ENCODE measurements at places on chromosomes 11 and 22.
A peak's percentile ranks its signal among the peaks of the same experiment; 100 is the strongest.

DNA sequence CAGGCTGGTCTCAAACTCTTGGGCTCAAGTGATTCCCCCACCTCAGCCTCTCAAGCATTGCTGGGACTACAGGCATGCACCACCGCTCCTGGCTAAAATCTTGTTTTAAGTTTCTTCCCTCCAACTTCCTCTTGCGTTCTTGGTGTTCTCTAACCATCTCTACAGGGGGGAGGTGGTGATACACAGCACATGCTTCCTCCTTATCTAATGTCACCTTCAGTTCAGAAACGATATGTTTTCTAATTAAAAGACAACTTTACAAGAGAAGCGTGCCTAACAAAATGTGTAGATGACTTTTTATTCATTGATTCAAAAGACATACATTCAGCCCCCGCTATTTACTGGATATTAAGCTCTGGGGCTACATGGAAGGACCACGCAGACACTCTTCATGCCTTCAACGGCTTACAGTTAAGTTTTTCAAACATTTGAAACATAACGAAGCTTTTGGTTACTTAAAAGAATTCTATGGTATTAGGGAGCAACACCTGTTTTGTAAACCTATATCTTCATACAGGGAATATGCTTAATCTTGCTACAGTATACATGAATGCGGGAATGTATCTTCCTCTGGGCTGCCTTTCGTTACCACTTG is 933 bp upstream of the DLAT start:
- DNase-seq, result no peak

- peak; percentile 79 for DNase-seq
These were observed 817.4 kb downstream of the OPCML start for GRCh38 chr11:132714859-132715440.

- no peak for DNase-seq
These were observed 50.7 kb downstream of the SYN3 start for GRCh38 chr22:33007485-33007884.

- no peak for DNase-seq
These were observed 4.4 kb upstream of the FAM181B start for GRCh38 chr11:82738091-82738490.

GRCh38 chr22:44448271-44448830 is 49.7 kb downstream of the RTL6 start:
- peak; percentile 92 for DNase-seq

DNA sequence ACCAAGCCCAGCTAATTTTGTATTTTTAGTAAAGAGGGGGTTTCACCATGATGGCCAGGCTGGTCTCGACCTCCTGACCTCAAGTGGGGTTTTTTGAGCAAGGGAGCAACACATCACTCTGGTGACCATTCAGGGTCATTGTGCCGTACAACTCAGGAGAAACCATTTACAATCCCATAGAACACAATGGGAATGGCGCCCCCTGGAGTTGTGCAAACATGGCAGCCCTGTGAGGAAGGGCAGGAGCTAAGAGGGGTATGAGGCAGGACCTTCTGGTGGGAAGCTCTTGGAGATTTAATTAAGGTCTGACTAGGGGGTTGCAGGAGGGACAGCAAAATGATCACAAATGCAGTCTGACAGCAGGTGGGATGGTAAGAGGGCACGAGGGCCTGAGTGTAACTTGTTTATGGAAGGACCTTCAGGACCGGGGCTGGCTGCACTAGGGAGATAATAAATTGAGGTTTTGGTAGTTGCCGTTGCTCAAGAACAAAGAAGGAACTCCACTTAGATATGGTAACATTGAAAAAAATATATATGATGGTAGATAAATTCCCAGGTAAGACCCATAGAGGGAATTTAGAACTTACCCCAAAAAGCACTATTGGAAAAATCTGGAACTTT is 9.1 kb upstream of the CSF2RB start:
- DNase-seq, result no peak

DNA sequence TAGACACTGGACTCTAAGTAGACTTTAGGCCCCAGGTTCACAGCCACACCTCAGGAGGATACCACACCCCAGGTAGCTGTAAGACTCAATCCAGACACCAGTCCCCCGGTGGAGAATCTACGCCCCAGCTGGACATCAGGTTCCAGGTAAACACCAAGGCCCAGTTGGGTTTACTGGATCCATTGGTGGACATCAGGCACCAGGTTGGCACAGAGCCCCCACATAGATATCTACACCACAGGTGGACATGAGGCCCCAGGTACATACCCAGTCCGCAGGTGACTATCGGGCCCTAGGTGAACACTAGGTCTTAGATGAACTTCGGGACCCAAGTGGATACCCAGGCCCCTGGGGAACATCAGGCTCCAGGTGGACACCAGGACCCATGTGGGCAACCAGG is 58.9 kb upstream of the SEPTIN5 start:
- no peak for DNase-seq

- peak; percentile 70 for DNase-seq
These were observed 19.7 kb upstream of the APOL3 start for GRCh38 chr22:36180038-36180880.

GRCh38 chr11:4466871-4467442 is 15.5 kb upstream of the OR52K1 start:
- no peak for DNase-seq

DNA sequence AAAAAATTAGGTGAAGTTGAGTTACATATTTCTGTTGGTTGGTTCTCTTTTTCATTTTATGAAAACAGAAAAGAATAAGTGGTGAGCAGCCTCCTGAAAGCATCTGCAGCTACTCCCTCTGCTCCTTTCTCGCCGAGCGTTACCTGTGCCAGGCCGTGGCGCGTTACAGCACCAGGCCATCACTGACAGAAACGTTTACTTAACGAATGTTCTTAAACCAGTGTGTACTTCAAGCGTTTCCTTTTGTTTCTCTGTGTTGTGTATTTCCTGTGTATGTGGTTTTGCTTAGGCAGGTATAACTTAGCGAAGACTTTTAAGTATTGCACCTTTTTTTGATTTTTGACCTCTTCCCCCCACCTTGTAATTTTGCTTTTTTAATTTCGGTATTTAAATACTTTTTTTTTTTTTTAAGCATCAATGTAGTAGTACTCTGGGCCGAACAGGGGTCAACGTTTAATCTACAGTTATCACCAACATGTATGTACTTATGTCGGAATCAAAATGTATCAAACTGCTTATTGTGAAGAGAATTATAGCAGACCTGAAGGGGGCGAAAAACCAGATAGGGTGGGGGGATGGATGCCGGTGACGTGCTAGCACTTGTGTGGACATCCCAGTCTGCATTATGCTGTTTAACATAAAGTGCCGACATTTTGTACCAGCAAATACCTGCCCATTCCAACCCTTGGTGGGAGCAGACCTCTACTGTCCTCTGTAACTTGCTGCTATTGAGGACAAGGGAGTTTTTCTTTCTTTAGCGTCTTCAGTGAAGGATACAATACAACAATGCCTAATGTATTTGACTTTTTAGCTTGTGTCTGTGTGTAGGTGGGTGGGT is 21.6 kb upstream of the ADSL start:
- no peak for DNase-seq

DNA sequence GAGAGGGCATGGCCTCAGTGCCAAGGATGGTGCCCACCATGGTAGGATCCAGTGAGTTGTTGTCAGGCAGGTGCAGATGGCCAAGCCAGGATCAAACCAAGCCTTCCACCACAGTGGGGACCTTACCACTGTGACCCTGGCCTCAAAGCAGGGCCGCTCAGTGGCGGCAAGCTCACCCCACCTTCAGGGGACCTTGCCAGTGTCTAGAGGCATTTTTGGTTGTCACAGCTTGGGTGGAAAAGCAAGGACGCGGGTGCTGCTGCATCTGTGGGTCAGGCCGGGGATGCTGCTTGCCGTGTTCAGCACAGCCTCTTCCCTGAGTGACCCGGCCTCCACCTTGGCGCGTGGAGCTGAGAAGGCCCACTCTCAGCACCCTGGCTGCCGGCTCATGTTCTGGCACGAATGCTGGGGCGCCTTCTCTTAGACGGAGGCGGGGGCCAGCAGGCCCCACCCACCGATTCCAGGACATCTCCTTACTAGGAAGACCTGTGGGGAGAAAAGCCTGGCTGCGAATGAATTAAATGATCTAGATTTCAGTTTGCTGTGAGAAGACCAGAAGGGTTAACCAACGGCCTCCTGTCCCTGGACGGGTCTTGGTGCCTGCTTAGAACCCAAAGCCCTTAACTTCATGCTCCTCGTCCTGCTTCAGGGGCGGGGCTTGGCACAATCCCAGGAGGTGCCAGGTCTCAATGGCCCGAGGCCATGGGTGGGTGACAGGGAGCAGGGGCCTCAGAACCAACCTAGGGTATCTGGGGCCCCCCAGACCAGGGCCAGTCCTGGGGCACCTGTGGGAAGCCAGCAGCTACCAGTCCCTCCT is 18.9 kb downstream of the TRMU start:
- DNase-seq, result no peak

GRCh38 chr11:94826415-94826814 is 58.3 kb downstream of the AMOTL1 start:
- DNase-seq, result no peak

DNA sequence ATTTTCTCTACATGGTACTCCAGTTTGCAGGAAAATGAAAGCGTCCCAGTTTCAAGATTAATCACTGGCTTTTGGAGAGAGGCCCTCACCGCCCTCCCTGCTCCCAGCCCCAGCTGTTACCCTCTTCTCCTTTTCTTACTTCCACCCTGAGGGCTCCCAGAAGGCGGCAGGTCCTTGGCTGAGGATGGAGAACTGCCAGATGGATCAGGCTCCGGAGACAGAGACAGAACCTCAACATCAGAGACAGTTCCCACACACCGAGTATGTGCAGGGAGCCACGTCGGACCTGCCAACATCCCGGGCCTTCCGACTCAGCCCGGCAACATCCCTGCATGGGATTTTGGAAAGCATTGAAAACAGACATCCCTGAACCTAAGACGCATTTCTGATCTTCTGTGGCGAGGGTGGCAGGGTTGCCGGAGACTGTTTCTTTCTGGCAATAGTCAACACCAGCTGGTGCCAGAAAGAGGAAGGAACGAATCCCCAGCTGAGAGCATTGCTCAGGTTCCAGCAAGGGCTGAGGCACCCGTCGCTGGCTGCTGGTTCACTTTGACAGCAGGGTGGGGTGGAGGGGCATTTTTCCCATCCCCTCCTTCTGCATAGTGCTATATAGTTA is 467.1 kb downstream of the MIAT start:
- DNase-seq, result no peak

DNA sequence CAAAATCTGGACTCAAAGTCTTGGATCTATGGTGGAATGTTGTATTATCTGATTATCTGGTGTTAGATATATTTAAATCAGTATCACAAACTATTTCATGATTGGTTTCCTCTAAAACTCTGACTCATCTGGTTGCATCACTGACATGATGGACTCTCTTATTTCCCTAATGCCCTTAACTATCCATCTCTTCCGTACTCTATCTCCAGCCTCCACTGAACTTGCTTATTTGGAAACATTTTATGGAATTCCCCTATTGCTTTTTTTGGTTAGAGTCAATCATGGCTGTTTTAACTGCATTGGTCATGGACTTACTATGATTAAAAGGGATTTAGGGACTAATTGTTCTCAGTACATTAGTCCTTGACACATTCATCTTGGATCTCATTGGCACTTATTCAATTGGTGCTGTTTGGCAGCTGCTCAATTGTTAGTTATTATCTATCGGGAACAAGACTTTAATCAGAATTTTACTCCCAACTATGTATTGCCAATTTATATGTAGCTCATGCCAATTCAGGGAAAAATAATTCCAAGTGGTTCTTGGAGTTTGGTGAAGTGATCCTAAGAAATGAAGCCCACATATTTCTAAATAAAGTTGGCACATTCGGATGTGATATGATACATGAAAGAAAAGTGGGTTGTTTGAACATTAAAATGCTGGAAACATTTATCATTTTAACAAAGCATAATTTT is 942.0 kb upstream of the CCDC90B start:
- DNase-seq, result no peak

DNA sequence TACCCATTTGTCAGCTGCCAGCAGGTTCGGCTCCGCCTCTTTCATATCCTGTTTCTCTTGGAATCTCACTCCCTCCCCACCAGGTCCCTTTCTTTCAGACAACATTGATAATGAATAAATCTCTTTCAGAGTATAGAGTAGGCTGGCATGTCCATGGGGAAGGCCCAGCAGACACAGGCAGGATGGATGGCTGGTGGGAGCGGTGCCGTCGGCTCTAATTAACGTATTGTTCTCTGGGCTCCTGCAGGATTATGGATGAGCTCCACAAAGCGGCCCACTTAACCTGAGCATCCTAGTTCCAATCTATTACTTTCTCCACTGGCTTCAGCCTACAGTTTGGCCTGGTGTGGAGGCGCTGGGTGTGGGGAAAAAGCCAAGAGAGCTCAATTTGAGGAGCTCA is 588.0 kb downstream of the BUD13 start:
- DNase-seq, result no peak

- DNase-seq, result peak; percentile 51
These were observed 101.9 kb downstream of the WT1 start for GRCh38 chr11:32333320-32333991.

Measured in ELR (cell line).